ENCODE measurements at places on chromosomes 5 and 9.

- no peak for DNase-seq
Measured at GRCh38 chr9:6301858-6302257, 26.3 kb upstream of the TPD52L3 start.

DNA sequence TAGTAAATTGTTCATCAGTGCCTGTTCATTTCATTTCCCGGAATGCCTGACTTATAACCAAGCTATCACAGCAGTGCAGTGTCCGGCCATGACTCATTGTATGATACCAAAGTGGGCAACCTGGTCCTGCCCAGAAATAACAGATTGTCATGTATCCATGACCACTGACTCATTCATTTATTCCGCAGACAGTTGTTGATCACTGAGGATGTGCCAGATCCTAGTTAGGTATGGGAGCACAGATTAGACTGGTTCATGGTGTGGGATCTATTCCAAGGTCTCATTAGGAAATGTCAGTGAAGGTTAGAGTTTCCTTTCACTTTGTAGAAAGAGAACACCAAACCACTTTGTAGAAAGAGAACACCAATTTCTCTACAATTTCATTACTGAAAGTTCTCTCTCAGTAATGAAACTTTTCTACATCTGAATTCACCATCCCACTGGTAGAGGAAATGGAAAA is 8.7 kb downstream of the NREP start:
- DNase-seq, result no peak

- no peak for DNase-seq
Measured at GRCh38 chr5:144710637-144711036, 540.0 kb downstream of the KCTD16 start.

GRCh38 chr5:136120529-136120928 is 12.1 kb upstream of the SMAD5 start:
- DNase-seq, result no peak

- DNase-seq, result no peak
Measured at GRCh38 chr5:170623576-170624181, 119.9 kb downstream of the KCNIP1 start.

GRCh38 chr9:111715471-111715870 is 54.1 kb downstream of the GNG10 start:
- DNase-seq, result no peak

GRCh38 chr5:42994555-42995359 is 45.4 kb downstream of the ANXA2R start:
- DNase-seq, result peak; percentile 93

DNA sequence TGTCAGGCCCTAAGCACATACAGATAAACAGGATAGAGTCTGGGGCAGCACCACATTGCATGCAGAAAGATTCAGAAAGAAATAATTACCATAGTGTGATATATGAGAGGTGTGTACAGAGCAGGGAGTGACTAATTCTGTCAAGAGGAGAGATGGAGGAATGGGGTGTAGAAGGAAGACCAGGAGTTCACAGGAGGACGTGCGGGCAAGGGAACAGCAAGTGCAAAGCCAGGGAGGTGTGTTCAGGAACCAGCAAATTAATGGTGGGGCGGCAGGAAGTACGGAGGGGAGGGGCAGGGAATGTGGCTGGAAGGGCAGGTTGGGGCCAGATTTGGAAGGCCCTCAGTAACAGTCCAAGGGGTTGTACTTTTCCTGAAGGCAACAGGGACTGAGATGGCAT is 17.4 kb downstream of the EGR1 start:
- no peak for DNase-seq

- no peak for DNase-seq
Measured at GRCh38 chr9:111036429-111036789, 1.9 kb downstream of the LPAR1 start.

DNA sequence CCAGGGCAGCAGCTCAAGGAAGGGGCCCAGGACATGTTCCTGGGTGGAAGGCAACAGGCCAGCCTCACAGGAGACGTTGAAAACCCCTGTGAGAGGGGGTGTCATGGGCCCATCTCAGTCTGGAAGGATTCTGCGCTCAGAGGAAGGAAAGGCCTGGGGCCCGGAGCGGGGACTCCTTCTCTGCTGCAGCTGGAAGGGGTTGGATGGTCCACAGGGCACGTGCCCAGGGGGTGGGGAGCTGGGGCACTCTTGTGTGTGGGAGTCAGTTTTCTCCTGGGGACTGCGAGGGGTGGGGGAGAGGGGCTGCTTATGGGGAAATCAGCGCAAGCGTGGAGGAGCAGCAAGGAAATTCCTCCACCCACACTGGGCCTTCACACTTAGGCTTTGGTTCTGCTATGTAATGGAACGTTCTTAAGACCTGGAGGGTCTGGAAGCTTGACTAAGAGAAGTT is 2.9 kb upstream of the LPCAT1 start:
- peak; percentile 55 for DNase-seq

- peak; percentile 91 for DNase-seq
Measured at GRCh38 chr5:181173420-181174342, 26.3 kb downstream of the OR2V2 start.

DNA sequence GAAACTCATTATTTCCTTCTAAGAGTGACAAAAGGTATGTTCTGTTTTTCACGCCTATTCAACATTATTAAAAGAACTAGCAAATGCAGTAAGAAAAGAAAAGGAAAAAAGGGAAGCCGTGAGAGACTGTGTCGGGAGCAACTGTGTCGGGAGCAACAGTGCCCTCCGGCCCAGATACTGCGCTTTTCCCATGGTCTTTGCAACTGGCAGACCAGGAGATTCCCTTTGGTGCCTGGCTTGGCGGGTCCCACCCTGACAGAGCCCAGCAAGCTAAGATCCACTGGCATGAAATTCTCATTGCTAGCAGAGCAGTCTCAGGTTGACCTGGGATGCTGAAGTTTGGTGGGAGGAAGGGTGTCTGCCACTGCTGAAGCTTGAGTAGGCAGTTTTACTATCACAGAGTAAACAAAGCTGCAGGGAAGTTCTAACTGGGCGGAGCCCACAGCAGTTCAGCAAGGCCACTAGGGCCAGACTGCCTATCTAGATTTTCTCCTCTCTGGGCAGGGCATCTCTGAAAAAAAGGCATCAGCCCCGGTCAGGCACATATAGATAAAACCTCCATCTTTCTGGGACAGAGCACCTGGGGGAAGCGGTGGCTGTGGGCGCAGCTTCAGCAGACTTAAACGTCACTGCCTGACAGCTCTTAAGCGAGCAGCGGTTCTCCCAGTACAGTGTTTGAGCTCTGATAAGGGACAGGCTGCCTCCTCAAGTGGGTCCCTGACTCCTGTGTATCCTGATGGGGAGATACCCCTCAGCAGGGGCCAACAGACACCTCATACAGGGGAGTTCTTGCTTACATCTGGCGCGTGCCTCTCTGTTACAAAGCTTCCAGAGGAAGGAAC is 1237.4 kb upstream of the CDH18 start:
- no peak for DNase-seq

DNA sequence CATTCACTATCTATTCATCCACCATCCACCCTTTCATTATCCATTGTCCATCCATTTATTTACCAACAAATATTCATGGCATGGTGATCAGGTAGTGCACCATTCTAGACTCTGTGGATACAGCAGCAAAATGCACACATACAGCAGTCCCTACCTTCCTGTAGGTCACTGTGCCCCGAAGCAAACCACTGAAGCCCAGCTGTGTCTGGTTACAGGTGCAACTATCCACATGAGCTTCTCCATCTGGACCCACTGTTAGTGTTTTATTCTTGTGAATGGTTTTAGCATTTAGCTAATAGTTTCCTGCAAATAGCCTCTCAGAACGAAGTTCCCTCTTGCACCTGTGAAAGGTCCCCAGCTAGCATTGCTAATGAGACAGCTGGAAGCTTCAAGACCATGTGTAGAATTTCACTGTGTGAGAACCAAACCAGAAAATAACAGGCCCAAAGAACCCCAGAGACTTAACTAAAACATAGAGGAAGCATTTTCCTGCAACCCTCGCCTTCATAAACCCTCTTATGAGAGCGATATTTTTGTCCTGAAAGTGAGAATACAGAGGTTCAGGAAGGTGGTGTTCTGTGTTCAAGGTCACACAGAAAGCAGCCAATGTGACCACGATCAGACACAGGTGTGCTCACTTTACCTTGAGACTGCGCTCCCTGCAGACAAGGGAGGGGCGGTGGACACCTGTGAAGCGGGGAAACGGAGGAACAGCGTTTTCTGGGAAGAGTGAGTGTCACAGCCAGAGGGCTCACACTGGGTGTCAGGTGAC is 18.5 kb downstream of the PAEP start:
- DNase-seq, result no peak

- peak; percentile 37 for DNase-seq
Measured at GRCh38 chr9:114039484-114039883, 38.6 kb downstream of the AMBP start.

- DNase-seq, result no peak
Measured at GRCh38 chr9:18075253-18075952, 398.6 kb upstream of the ADAMTSL1 start.

GRCh38 chr9:121312169-121312568 is 44.2 kb downstream of the GSN start:
- no peak for DNase-seq

DNA sequence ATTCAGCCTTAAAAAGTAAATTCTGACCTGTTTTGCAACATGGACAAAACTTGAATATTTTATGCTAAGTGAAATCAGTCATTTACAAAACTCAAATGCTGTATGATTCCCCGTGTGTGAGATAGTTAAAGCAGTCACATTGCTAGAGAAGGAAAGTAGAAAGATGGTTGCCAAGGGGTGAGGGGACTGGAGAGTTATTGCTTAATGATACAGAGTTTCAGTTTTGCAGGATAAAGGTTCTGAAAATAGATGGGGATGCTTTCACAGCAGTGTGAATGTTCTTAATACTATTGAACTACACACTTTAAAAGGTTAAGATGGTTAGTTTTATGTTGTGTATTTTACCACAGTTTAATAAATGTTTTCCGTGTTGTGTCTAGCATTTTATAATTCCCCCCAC is 51.2 kb downstream of the SGCD start:
- DNase-seq, result no peak

DNA sequence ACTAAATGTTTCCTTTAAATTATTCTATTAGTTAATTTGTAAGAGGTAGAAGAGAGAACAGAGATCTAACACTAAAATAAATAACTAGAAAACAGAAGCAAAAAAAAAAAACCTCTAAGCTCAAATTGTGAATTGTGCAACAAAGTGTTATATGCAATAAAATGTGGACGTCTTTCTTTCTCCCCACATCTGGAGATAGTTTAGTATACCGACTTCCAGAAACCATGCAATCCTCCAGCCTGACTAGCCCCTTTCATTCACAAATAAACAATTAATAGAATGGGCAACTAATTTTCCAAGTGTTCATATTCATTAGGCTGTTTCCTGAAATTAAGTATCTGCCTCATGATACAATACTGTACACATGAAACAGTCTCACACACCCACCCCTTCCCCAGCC is 258.5 kb downstream of the BNC2 start:
- no peak for DNase-seq

- no peak for DNase-seq
Measured at GRCh38 chr9:89218040-89218928, 39.7 kb upstream of the SHC3 start.

DNA sequence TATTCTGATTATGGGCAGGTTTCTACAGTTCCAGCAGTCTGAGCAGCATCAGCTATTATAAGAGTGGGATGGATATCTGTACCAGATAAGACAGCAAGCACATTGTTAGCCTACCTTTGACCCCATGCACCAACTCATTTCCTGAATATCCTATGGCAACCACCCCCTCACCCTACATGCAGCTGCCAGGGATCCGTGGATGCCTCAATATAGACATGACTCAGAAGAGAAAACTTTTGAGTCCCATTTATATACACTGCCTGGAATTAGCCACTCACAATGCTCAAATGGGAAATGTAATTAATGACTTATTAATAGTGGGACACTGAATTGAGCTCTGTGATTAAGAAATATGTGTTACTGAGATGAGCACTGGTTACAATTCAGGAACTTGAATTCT is 124.4 kb downstream of the SSBP2 start:
- DNase-seq, result no peak
